ENCODE measurements at places on chromosomes 11 and 22.

- peak; percentile 56 for DNase-seq
These were observed 37.5 kb upstream of the LYVE1 start for GRCh38 chr11:10605941-10606381.

DNA sequence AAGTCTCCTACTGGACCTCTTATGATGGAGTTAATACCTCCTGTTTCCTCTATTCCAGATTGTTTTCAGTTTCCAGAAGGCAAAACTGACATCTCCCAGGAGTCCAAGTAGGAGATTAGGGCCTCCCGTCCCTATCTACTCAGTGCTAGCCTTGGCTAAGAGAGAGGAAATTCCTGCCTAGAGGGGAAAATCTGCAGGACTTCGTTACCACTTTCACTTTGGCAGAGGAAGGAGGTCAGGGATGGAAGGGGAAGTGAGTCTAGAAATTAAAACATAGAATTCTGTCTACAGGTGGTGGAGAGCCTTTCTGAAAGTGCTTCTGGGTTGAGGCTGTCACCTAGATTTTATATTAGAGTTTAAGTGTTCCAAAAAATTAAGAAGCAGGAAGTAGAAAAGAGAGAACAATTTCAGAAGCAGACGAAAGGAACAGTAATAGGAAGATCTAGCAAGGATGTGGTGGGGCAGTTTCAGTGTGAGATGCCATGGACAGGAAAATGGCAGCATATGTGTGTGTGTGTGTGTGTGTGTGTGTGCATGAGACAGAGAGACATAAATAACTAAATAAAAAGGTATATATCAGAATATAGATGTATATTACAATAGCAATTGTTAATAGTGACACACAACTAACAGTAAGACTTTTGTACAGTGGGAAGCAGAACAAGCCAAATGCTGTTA is 2.4 kb upstream of the TRIM68 start:
- DNase-seq: no peak

DNA sequence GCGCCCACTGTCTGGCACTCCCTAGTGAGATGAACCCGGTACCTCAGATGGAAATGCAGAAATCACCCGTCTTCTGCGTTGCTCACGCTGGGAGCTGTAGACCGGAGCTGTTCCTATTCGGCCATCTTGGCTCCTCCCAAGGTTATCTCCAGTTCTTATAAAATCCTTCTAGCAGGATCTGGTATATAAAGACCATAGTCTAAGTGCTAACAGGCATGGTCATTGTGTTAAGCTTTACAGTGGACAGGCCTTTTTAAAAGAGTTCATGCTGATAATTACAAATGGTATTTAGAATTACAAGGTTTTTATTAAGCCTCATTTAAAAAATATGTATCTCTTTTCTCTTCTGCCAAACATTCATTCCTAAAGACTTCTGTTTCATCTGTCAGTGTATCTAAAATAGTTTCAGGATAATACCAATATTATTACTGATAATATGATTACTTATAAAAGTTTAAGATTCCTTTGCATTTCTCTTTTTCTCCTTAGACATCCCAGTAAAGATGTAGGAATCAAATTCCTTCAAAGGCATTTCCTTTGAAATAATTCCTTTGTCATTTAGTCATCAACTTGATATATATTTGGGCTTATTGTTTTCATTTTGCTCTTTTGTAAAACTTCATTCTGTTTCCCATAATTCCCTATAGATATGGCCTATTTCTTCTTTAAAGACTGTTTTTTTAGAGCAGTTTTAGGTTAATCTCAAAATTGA is 20.7 kb downstream of the DDX10 start:
- no peak for DNase-seq

GRCh38 chr11:44812971-44813370 is 86.2 kb downstream of the TSPAN18 start:
- no peak for DNase-seq

DNA sequence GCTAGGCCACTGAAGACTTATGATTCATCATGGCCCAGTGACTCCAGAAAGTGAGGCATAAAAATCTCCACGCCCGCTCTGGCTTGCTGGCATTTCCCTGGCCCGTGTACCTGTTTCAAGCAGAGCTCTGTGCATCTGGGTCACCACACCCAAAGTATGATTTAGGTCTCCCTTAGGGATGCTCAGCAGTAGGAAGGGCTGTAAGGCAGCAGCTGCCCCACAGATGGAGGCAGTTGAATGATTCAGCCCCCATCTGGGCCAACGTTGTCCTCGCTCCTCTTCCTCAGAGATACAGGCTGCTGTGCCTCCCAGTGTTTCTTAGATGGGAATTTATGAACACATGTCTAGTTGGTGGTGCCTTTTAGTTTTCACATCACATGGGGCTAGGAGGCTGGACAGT is 21.6 kb downstream of the GPR83 start:
- DNase-seq: no peak

GRCh38 chr11:130908061-130908460 is 8.2 kb downstream of the SNX19 start:
- DNase-seq: no peak

- DNase-seq: no peak
These were observed 17.1 kb upstream of the BRSK2 start for GRCh38 chr11:1372660-1373059.

- peak; percentile 90 for DNase-seq
These were observed 384.8 kb downstream of the MN1 start for GRCh38 chr22:27416511-27417420.

DNA sequence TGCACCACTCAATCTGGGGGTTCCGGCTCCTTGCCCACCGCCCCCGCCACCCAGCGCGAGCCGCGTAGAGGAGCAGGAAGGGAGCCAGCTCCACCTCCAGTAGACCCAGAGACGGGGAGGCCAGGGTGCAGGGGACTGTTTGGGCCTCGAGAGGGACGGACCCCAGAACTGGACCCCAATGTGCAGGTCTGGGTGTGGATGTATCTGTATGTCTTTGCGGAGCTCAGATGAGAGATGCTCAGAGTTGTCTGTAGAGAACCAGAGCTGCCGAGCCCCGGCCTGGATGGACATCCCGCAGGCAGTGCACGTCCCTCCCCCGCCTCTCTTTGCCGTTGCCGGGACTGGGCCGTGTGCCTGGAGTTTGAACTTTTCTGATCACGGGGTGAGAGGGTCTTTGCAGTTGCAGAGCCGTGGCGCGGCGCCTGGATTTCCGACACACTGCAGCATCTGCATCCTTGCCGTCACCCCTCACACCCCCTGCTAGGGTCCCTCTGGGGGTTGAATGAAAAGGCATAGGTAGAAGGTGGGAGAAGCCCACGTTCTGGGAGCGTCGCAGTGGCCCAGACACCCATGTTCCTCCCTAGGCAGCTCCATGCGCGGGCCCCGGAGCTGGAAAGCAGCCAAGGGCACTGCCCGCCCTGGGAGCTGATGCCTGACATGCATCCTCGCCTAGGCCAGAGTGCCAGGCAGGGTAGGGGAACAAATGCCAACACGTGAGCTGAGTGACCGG is 105.2 kb downstream of the KCNQ1 start:
- DNase-seq: no peak

GRCh38 chr11:45031912-45032519 is 81.3 kb upstream of the TP53I11 start:
- DNase-seq: no peak
